ENCODE measurements at places on chromosomes 13 and 19.

GRCh38 chr13:22270881-22271280 lies 600.0 kb downstream of the FGF9 start:
- no peak for DNase-seq

DNA sequence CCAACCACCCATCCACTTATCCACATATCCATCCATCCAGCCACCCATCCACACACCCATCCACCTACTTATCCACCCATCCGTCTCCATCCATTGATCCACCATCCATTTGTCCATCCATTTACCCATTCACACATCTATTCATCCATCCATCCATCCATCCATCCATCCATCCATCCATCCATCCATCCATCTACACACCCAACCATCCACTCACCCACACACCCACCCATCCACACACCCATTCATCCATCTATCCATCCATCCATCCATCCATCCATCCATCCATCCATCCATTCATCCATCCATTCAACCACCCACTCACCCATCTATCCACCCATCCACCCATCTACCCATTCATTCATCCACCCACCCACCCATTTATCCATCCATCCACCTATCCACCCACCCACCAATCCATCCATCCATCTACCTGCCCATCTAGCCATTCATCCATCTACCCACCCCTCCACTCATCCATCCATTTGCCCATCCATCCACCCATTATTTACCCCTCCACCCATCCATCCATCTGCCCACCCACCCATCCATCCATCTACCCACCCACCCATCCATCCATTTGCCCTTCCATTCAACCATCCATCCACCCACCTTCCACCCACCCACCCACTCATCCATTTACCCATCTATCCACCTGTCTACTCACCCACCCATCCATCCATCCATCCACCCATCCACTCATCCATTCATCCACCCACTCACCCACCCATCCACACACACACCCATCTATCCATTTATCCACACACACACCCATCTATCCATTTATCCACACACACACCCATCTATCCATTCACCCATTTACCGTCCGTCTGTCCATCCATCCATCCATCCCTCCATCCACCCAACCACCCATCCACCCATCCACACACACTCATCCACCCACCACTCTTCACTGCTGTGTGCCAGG lies 2.5 kb upstream of the TMPRSS9 start:
- no peak for DNase-seq

DNA sequence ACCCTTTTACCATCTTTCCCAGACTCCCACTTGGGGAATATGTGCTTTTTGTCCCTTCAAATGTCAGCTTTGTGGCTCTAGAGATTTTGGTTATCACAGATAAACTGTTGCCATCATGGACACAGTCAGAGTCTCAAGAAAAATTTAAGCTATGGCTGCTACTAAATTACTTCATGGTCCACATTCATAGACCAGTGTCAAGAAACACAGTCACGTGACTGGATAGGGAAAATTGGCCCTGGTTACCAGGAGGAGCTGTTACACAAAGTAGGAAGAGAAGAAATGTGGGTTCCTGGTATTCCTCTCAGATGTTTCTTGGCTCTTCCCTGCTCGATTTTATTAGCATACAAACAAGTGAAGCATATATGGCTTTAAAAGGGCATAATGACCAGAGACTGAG lies 348.9 kb downstream of the NDFIP2 start:
- DNase-seq, result no peak

DNA sequence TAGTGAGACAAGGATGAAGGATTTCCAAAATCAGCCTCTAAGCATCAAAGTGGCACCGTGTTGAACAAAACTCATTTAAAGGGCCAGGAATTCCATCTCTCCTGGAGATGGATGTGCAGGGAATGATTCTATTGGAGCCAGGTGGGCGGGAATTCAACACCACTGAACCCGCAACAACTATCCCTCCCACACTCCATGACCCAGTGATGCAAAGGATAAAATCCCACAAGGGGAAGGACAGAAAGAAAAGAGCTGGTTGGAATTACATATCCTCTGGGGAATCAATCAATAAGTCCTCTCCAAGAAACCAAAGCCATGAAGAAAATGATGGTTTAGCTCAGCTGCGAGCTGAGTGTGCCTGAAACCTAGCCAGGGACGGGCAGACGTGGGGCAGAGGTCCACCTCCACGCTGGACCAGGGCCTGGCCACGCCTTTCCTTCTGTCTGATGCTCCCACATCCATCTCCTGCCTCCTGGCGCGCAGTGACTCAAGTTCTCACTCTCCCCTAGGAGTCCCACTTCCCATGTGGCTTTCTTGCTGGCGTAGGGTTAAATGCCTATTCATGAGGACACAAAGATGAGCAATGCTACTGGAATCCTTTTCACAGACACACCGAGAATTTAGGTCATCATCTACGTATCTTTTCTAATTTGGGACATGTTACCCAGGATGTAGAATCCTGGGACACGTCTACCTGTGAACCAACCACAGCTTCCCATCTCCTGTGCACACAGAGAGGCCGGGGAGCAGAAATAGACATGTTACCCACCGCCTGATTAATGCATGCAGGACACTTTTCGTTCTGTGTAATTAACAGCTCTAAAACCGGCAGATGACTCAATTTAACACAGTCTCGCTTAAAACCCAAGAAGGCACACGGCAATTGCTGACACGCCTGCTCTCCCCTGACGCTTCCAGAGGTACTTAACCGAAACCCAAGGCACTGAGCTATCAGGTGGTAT lies 48.6 kb downstream of the PEPD start:
- no peak for DNase-seq

GRCh38 chr13:41199526-41199925 lies 5.2 kb upstream of the KBTBD7 start:
- no peak for DNase-seq

DNA sequence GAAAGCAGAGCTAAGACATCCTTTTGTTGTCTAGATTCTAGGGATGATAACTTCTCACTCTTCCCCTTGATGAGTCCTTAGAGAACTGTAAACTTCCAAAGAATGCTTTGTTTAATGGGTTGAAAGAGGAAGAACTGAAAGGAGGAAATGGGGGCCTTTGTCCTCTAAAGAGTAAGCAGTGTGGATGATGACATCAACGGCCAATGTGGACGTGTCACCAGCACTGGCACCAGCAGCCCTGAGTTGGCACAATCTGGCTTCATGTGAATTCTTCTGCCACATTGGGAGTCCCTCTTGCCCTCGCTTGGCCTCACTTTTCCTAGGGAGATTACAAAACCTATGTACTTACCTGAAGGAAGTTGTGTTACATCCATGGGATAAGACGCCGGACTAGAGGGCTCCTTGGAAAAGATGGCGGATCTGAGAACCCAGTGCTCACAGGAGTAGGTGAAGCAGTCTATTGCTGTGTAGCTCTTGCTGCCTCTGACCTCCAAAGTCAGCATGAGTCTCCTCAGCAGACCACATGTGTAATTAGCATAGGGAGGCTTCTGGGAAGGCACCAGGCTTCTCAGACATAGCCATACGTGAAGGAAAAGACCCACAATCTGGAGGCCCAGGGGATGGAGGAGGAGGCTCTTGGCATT lies 62.8 kb downstream of the RGCC start:
- DNase-seq, result no peak

- no peak for DNase-seq
These were observed 8.6 kb downstream of the LILRA6 start for GRCh38 chr19:54233941-54234340.

DNA sequence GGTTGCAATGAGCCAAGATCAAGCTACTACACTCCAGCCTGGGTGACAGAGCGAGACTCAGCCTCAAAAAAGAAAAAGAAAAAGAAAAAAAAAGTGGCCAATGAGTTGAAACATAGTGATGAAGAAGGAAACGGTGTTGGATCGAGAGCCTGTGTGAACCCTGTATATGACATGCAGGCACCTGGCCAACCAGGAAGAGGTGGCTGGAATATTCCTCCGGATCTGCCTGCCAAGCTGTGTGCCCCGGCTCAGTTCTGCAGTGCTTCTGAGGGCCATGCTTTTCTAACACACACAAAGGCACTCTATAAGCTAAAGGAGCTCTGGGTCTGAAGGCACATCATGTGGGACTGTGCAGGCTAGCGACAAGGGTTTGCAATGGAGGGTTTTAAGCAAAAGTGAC lies 3.7 kb upstream of the ZNF444 start:
- no peak for DNase-seq
